ENCODE measurements at places on chromosomes 5 and 9. TPM values are rescaled to one million over a fixed set of nuclear protein-coding genes. Genes with fewer than 3 reads are reported as not detected.

Gene SVEP1
- total RNA-seq = 14.1 TPM

Gene CCNO
- 0.65 TPM for total RNA-seq

Gene FGF10
- total RNA-seq = 40.6 TPM

Gene PDE6A
- total RNA-seq = 0.13 TPM

Gene LECT2
- total RNA-seq = not detected

Gene C9orf43
- not detected for total RNA-seq

Gene PCDHGA5
- total RNA-seq = 1.3 TPM

Gene PCDHAC2
- not detected for total RNA-seq

Gene CAVIN4
- 1.9 TPM for total RNA-seq

Gene GLRA1
- not detected for total RNA-seq

Gene C1QTNF2
- total RNA-seq = 0.39 TPM

Gene ZNF658
- total RNA-seq = 4.8 TPM

Gene PROP1
- not detected for total RNA-seq

Gene APC
- total RNA-seq = 19.2 TPM

Gene DND1
- total RNA-seq = 0.26 TPM

Gene ZBED3
- 1.7 TPM for total RNA-seq

Gene GPR150
- total RNA-seq = 1.0 TPM

Gene KIF12
- total RNA-seq = under 0.01 TPM

Gene FIBCD1
- total RNA-seq = 4.7 TPM

Gene F2R
- total RNA-seq = 137 TPM

Gene JAK2
- 4.7 TPM for total RNA-seq

Gene GAPT
- not detected for total RNA-seq

Gene PCDHGA2
- 0.39 TPM for total RNA-seq

Gene ACOT12
- not detected for total RNA-seq

Gene LRRTM2
- total RNA-seq = 0.48 TPM

Gene MYMK
- 1.0 TPM for total RNA-seq

Gene ASPN
- total RNA-seq = not detected

Gene CARD9
- total RNA-seq = 4.7 TPM

Gene OLFML2A
- 89.3 TPM for total RNA-seq

Gene PRDM9
- total RNA-seq = not detected

Gene ZNF462
- total RNA-seq = 16.8 TPM

Gene DBH
- total RNA-seq = not detected

Gene CDH9
- 0.13 TPM for total RNA-seq

Gene PCDHA1
- not detected for total RNA-seq
